ENCODE measurements at places on chromosomes 4 and X. TPM values are rescaled to one million over a fixed set of nuclear protein-coding genes. Genes with fewer than 3 reads are reported as not detected.
A peak's percentile ranks its signal among the peaks of the same experiment; 100 is the strongest.

DNA sequence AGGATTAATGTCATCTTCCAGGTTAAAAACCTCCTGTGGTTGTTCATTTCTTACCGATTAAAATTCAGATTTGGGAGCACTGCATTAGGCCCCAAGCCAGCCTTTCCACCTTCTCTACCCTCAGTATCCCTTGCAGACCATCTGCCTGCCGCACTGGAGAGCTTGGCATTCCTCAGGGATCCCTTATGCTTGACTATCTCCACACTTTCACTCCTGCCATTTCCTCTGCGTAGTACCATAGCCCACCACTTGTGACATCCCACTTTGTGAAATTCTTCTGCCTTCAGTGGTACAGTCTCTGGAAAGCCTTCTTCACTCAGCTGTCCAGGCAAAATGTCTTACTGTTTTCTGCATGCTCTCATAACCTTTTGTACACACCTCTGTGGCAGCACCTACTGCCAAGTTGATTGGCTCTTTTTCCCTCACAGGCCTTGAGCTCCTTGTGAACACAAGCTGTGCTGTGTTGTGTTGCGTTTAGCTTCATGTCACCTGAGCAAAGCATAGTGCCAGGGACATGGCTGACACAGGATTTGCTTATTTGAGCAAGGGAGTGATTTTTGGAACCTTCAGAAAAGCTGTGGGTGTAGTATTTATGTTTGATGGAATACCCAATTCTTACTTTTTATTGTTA lies 156.4 kb downstream of the ARX start:
- DNase-seq: no peak

DNA sequence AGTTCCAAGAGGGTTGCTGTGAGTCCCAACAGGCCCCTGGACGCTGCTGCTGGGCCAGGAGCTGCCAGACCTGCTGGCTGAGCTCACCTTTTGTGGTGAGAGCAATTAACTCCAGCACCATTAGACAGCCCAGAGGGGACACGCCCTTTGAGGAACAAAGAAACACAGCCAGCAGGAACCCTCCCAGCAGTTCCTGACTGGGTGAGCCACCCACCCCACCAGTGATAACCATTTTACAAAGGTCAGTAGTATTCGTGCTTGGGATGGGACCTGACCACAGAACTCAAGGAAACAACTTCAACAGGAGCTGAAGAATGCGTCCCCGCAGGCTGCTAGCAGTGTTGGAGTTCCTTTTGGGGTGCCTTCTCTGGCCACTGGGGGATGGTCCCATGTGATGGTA lies 38.8 kb upstream of the AFAP1 start:
- DNase-seq: peak; percentile 56

DNA sequence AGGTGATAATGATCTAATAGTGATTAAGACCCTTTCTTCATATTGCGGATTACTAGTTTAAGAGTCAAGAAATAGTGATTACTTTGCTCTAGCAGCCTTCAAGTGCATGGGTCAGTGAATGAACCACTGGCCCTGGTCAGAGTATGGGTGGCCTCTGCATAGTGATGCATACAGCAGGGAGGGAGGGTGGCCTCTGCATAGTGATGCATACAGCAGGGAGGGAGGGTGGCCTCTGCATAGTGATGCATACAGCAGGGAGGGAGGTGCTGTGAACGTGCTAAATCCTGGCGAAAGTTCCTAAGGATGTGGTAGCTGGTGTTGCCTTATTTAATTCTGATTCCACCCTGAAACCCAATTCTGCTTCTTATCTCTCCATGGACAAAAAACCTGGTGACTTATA lies 246.7 kb upstream of the ARSJ start:
- no peak for DNase-seq

DNA sequence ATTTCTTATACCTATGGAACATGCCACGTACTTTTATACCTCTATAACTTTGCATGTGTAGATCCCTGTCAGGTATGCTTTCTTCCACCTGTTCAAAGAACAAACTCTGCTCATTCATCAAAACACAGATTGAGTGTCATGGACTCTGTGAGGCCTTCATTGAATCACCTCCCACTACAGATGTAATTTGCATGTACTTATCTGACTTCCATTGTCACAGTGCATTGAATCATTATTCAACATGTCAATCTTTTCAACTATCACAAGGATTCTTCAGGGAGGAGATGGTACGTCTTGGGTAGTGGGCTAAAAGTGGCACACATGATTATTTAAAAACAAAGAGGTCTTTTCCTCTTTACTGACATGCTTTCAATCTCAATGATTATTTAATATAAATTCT lies 24.1 kb downstream of the SPOCK3 start:
- DNase-seq: no peak

GRCh38 chr4:83180431-83180968 lies 66.0 kb upstream of the PLAC8 start:
- no peak for DNase-seq

GRCh38 chr4:121784975-121785374 lies 16.1 kb upstream of the EXOSC9 start:
- DNase-seq: peak; percentile 81

- peak; percentile 97 for DNase-seq
Measured at GRCh38 chr4:107283587-107284559, 247.8 kb upstream of the DKK2 start.

CTAG2 gene
- not detected for total RNA-seq

TSC22D3 gene
- total RNA-seq: 22.1 TPM

CT45A2 gene
- total RNA-seq: not detected

DNA sequence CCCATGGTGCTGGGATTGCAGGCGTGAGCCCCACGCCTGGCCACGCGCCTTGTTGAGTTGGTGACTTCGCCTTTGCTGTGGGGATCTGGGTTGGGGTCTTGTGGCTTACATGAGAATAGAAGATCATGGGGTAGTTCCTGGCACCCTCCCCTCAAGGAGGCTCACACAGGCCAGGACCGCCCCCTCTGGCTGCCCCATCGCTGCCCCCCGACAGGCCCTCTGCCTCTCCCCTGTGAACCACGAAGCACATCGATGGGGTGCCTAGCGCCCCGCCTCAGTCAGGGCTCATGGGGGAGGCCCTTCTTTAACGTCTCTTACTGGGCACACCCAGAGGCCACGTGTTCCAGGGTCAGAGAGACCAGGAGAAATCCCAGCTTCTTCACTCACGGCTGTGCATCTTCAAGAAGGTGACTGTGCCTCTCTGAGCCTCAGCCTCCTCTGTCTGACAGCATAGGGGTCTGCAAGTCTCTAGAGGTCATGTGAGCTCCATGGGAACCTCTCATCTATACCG lies 23.6 kb upstream of the SPON2 start:
- no peak for DNase-seq

SPANXA1 gene
- total RNA-seq: 69.2 TPM

- no peak for DNase-seq
Measured at GRCh38 chr4:1900087-1900433, 28.9 kb downstream of the NSD2 start.

Measured in RPMI7951 (cell line).